Activated naive CD4-positive, alpha-beta T cell treated with anti-CD3 and anti-CD28 coated beads for 36 hours (primary cell): ENCODE measurements at places on chromosomes 12 and 14. TPM values are rescaled to one million over a fixed set of nuclear protein-coding genes. Genes with fewer than 3 reads are reported as not detected.

The KRT71 gene
- total RNA-seq = not detected

The ST8SIA1 gene
- total RNA-seq = 1.7 TPM

The CLEC1B gene
- not detected for total RNA-seq

The GLT1D1 gene
- not detected for total RNA-seq

The ESPL1 gene
- total RNA-seq = 54.2 TPM

The FAM186B gene
- total RNA-seq = 0.12 TPM
